T-helper 9 cell (primary cell): ENCODE measurements at places on chromosomes 12 and 14.

DNA sequence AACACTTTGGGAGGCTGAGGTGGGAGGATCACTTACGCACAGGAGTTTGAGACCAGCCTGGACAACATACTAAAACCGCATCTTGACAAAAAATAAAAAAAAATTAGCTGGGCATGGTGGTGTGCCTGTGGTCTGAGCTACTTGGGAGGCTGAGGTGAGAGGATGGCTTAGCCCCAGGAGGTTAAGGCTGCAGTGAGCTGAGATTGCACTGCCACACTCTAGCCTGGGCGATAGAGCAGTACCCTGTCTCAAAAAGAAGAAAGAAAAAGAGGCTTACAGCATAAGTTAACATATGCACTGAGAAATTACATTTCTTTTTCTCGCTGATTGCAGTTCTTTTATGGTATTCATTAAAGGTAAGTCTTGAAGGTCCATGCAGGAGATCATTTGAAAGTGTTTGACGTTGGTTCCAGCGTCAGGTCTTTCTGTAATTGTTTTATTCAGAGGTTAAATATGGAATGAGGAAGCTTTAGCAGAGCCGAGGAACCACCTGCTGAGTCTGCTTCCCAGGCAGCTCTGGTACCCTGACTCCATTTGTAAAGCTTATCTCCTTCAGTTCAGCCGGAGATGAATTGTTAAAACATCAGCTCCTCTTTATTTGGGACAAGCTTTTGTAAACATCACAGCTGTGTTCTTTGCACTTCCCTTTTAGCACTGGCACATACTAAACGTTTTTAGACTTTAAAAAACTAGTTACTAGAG lies 18.5 kb downstream of the SFSWAP start:
- DNase-seq = no peak

GRCh38 chr12:13039328-13039956 lies 4.7 kb upstream of the FAM234B start:
- no peak for DNase-seq

- no peak for DNase-seq
Observed at GRCh38 chr12:127822809-127823411, 444.1 kb upstream of the TMEM132C start.

DNA sequence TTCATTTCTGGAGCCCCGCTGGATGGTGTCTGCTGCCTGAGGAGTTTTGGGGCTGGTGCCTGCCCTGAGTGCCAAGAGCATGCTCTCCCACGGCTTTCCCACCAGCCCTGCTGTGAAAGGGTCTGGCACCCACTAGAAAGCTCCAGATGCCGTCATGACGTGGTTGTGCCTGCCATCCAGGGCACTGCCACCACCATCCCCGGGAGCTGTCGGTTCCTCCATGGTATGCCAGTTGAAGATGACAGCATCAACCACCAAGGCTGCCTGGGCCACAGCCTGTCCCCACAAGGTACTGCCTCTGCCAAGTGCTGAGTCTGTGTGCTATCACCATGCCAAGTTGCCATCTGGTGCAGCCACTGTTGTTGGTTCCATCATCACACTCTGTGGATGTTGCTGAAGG lies 85.9 kb downstream of the TTC8 start:
- no peak for DNase-seq

DNA sequence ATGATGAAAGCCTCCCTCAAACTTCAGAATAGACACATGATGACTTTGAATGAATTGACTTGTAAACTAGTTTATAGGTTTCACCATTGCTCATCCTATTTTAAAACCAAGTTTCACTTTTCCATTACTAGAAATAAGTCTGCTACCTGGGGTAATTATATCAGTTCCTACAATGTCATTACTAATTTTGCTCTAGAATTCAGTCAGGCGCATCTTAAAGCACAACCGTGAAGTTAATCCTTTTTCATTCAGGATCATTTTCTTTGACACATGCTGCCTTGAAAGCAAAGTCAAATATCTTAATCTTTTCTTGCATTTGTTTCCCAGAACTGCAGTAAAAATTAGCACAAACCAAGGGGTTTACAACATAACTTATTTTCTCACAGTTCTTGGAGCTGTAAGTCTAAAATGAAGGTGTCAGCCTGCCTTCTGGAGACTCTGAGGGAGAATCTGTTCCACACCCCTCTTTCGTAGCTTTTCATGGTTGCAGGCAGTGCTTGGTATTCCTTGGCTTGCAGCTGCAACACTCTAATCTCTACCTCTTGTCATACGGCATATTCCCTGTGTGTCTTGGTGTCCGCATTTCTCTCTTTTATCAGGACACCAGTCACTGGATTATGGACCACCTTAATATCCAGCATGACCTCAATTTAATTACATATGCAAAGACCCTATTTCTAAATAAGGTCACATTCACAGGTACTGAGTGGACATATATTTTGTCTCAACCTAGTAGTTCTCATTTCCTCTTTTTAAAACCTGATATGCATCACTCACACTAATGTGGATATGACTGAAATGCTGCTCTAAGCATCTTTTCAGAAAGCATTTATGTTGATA lies 114.3 kb upstream of the PDZRN4 start:
- DNase-seq = no peak

DNA sequence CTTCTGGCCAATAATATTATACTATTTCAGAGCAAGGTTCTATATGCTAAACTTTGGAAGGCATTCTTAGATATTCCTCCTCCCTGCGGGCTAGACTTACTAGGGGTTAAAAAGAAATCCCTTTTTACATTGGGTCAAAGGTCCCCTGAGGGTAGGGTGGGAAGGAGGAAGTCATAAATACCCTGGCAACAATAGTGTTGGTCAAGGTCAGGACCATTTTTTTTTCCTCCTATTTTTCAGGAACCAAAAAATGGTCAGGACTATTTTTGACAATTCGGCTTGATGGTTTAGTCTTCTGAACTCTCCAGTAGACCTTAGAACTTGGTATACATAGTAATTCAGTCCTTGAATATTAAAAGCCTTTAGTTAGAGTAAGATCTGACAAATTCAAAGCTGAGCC lies 4.5 kb upstream of the NANOG start:
- DNase-seq = no peak

DNA sequence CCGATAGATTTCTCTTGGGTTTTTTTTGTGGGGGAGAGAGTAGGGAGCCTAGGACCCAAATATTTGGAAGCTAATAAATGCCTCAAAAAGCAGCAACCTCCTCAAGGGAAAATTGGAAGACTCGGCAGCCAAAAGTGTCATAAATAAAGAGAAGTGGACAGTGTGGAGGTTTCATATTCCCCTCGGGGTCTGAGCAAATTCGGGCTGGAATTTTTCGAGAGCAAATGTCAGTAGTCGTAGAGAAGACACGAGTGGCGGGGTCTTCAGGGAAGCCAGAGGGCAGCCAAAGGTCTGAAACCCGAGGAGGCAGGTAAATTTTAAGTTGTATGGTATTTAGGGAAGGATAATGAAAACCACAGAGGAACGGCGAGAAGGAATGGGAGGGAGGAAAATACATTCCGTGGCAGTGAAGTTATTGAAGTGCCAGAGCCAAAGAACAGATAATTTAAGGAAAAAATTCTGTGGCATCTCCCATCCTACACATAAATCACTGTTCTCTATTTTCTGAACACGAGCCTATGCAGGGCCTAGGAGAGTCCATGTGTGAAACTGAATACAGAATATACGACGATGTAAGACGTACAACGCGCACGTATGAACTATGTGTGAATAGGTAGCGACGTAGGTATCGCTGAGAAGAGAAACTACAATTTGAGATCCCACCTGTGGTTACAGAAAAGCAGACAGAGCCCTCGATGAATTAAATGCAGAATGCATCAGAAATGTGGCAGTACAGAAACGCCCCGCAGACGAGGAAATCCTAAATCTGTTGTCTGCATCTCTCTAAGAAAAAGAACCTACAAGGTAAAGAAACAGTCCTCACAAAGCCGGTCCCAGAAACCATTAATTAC lies 12.9 kb downstream of the BCL11B start:
- DNase-seq = no peak

DNA sequence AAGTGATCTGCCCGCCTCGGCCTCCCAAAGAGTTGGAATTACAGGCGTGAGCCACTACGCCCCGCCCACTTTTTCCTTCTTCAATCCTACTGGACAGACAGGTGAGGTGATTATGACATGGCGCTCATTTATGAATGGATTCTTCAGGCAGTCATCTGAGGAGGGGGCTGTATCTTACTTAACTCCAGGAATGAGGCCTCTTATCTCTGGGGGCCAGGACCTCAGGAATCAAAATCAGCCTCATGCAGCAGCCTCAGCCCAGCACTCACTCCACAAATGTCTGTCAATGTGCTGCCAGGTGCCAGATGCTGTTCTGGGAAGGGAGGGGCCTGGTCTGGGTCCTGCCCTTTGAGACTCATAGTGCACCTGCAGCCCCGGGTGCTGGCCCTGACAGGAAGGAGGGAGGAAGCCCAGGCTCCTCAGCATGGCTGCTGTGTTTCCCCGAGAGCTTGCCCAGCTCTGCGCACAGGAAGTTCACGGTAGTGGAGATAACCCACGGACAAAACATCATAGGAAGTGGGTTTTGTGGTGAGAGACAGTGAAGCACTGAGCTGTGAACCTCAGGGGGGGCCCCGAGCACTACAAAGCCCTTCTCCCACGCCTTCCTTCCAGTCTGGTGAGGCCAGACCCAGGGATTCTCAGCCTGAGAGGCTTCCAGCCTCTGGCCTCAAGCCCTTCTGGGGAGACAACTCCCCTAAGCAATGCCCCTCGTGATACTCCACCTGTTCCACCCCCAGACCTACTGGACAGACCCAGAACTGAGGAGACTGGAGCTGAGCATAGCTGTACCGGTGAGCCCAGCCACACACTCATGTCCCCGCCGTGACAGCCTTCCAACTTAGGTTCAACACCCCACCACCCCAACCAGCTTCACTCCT lies 22.3 kb downstream of the GALNT6 start:
- DNase-seq = peak; percentile 79

DNA sequence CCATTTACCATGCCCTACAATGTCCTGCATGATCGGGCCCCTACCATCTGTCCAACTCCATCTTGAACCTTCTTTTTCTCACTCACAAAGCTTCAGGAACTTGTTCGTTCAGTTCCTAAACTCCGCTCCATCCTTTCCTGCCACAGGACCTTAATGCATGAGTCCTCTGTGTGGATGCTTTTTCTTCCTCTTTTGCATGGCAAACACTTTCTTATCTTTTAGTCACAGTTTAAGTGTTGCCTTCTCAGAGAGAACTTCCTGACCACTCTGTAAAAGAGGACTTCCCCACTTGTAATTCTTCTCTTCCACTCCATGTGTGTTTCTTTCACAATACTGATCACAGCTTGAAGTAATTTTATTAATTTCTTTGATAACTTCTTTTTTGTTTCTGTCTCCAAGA lies 54.4 kb upstream of the ETV6 start:
- DNase-seq = no peak

GRCh38 chr14:41607304-41607775 lies 664 bp downstream of the LRFN5 start:
- no peak for DNase-seq

GRCh38 chr14:77106666-77107065 lies 8.6 kb downstream of the CIPC start:
- no peak for DNase-seq

DNA sequence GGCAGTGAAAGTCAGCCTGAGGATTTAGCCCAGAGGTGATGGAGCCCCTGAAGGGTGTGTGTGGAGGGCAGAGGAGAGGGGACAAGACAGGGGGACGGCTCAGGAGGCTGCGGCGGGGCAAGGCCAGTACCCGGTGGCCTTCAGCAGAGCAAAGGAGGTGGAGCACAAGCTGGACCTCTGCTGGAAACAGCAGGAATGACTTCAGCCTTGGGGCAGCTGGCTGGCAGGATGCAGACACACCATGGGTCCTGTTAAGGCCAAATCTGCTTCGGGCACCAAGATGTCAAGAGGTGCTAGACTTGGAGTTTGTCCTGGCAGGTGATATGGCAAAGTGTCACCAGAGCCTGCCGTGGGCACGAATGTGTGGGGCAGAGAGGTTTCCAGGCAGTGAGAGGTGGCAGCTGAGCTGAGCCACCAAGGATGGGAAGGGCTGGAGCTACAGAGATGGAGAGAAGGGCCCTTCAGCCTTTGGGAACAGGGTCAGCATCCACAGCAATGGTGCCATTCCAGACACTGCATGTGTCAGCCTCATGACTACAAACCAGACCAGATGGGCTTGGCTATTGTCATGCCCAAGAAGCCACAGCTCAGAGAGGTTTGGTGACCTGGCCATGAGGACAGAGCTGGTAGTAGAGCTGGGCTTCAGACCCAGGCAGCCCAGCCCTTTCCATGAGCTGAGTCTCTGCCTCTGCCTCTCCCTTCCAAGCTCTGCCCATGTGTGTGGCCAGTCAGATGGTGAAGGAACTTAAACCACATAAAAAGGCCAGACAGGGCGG lies 91.9 kb downstream of the LGMN start:
- DNase-seq = no peak

GRCh38 chr12:51590347-51591015 lies 552 bp upstream of the SCN8A start:
- DNase-seq = peak; percentile 61

- no peak for DNase-seq
Observed at GRCh38 chr14:49134940-49135339, 451.2 kb downstream of the RPS29 start.

GRCh38 chr12:60072911-60073310 lies 477.1 kb downstream of the SLC16A7 start:
- DNase-seq = no peak

GRCh38 chr14:26187996-26188620 lies 409.7 kb downstream of the NOVA1 start:
- no peak for DNase-seq

- DNase-seq = no peak
Observed at GRCh38 chr14:30848449-30849240, 25.7 kb upstream of the COCH start.

DNA sequence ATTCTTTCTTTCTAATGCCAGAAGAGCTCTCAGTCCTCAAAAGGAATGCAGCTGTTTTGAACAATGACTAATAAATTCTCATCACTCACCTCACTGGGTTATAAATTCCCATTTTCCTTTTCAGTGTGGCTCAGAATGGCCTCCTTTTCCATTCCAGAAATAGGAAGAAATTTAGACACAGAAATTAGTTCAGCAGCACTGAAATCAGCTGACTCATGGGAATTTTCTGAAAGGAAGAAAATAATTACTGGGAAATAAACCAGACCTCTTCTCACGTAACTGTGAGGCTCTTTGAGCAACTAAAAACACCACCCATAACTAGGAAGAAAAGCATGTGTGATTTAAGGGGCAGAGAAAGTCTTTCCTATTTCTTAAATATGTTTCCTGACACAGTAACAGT lies 23.8 kb downstream of the CD163 start:
- no peak for DNase-seq

- DNase-seq = no peak
Observed at GRCh38 chr12:96327889-96328288, 72.3 kb downstream of the CDK17 start.

DNA sequence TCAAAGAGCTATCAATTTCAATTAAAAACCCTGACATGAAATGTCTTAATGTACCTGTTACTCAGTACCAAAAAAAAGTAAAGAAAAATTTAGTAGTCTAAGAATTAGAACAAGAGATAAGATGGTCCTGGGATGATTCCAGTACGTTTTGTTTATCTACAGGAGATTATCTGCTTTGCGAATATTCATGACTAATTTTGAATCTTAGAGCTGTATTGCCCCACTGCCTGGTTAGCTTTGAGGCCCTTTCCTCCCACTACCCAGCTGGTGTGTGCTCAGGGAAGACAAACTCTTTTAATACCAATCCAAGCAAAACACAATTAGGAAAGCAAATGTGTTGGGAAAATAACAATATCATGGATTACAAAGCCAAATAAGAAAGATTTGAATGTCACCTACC lies 263.5 kb downstream of the FOXG1 start:
- DNase-seq = no peak
